ENCODE measurements at places on chromosomes 3 and 15. TPM values are rescaled to one million over a fixed set of nuclear protein-coding genes. Genes with fewer than 3 reads are reported as not detected.

- DNase-seq: no peak
Observed at GRCh38 chr3:157417247-157417646, 19.4 kb upstream of the PTX3 start.

DNA sequence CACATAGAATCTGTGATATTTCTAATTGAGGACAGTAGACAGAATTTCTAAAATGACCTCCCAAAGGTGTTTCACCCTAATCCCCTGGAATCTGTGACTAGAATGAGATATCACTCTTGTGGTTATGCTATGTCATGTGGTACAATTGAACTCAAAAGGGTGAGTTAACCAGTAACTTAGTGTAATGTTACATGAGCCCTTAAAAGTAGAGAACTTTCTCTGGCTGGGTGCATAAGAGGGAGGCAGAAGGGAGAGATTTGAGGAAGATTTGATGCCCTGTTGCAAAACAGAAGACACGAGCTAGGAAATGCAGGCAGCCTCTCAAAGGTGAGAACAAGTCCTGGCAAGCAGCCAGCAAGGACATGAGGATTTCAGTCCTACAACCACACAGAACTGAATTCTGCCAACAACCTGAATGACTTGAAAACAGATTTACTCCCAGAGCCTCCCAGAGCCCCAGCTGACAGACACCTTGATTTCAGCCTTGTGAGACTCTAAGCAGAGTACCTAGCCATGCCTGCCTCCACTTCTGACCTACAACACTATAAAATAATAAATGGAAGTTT, 160.3 kb downstream of the MTHFS start:
- no peak for DNase-seq

DNA sequence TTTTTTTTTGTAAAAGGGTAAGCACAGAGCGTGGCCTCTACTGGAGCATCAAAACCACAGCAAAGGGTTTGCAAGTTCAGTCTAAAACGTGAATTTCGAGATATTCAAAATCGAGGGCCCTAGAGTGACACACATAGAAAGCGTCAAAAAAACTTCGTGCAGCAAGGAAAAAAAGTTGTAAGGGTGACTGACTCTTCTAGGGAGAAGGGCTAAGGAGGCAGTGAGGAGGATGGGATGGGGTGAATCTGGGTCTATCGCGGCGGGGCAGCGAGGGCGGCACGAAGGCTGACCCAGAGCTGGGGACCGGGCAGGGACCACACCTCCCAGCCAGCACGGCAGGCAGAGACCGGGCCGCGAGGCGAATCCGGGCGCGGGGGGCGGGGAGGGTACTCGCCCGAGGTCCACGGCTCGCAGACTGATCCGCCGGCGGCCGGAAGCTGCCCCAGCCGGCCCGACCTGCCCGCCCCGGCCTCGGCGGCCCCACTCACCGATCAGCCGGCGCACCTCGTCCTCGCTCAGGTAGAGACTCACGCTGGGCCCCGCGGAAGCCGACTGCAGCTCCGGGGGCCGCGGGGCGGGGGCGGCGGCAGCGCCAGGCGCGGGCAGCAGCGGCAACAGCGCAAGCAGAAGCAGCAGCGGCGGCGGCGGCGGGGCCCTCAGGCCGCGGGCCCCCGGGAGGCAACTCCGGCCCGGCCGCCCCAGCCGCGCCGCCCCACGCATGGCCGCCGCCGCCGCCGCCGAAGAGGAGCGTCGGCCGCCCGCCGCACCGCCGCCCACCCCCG, 533 bp downstream of the RYK start:
- peak; percentile 76 for DNase-seq

DNA sequence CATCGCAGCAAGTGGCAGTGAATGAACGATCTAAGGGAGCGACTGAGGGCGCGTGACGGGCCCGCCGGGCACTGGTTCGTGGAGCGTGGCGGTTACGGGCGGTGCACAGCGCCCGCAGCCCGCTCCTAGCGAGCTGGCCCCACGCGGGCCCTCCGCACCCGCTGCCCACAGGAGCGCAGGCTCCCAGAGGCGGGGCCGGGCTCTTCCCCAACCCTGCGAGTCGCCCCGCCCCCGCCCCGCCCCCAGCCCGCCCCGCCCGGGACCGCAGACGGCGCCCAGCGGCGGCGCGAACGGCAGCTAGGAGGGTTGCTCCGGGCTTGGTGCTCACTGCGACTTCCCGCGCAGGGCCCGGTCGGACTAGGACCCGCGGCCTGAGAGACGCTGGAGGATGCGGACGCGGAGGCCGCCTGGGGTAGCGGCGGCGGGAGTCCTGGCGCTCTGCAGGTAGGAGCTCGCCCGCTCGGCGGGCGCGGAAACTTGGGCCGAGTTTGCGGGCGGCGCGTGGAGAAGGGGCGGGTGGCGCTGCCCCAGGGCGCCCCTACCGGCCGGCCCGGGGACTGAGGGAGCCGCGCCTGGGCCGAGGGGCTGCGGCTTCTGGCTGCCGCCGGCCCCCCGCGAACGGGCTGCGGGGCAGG, at the start of gene C15orf39:
C15orf39 (plus strand) TSS at position 267 of the 635 bp plus-strand sequence. CDS start 4,167 bp downstream, outside the sequence.
- peak; percentile 71 for DNase-seq

- DNase-seq: no peak
Observed at GRCh38 chr3:137641879-137642704, 122.0 kb upstream of the SOX14 start.

GRCh38 chr15:86021281-86022264, 58.1 kb upstream of the AGBL1 start:
- DNase-seq: no peak

- no peak for DNase-seq
Observed at GRCh38 chr3:177131927-177132636, 65.2 kb downstream of the TBL1XR1 start.

GRCh38 chr15:75649848-75650247, 2.1 kb downstream of the SNX33 start:
- no peak for DNase-seq

DNA sequence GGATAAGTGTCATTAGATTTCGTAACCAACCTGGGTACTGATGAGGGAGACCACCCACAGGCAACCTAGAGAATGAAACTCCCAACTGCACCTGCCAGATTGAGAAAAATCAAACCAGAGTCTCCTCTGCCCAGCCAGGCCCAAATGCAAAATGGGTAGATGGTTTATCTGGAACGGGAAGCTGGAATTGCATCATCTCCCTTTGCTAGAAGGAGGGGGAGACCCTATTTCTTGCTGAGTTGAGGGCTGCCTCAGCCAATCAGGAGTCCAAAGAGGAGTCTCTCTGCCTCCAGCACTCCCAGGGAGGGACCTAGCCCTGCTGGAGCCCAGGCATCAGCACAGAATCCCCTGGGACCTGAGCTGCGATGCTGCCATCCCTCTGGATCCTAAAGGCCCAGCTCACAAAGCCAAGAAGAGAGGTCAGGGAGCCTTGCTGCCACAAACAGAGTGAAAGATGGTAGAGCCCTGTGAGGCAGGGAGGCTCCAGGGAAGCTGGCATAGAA, 8.1 kb downstream of the RMDN3 start:
- DNase-seq: no peak

GRCh38 chr3:57939775-57940174, 68.4 kb upstream of the FLNB start:
- no peak for DNase-seq

- no peak for DNase-seq
Observed at GRCh38 chr3:13771496-13771895, 108.4 kb downstream of the WNT7A start.

GRCh38 chr3:183534249-183534648, 21.3 kb downstream of the KLHL6 start:
- no peak for DNase-seq

DNA sequence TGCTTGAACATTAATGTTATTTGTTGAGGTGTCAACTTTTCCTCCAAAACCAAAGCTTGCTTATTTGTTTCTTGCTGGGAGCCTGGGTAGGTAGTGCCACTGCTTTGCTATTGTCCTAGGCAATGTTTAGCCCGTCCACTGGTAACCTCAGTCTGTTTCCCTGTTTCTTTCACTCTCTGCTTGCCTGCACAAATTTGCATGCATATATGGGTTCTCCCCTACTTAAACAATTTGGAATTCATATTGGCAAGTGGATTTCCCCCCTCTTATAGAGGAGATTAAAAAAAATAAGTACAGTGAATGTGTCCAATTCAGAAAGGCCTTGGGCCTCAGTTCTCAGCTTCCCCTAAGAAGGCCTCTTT, 45.0 kb upstream of the BOC start:
- no peak for DNase-seq

DNA sequence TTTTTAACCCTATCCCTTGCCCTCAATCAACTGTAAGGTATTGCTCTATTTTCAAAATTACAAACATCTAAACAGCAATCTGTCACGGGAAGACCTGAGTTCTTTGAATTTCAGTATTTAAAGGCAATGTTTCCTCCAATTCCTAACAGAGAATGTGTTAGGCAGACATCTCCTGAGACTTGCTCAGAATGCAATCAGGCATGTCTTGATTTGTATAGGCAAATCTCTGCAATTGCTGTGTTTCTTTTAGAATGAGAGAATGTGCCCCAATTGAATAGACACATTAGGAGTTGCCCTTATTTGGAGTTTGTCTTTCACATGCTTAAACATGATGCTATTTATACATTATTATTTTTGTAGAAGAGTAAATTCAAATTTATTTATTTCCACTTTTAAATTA, 205.6 kb downstream of the CADM2 start:
- DNase-seq: no peak

DNA sequence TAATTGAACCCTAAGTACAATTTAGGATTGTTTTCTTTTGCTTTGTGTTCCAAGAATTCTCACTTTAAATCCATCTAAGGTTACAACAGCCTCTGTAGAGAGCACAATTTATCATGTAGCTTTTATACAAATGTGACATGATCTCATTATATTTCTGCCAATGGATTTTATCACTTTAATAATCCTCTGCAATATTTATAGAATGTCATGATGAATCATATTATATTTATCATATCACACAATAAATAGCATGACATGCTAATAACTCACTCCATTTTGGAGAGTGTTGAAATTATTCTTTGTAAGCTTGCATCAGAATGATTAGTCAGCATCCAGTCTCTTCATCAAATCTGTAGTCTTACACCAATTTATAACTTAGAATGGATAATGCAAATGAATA, 280.6 kb upstream of the ZNF717 start:
- DNase-seq: no peak

GRCh38 chr3:71815340-71816067, 30.6 kb upstream of the PROK2 start:
- no peak for DNase-seq

DNA sequence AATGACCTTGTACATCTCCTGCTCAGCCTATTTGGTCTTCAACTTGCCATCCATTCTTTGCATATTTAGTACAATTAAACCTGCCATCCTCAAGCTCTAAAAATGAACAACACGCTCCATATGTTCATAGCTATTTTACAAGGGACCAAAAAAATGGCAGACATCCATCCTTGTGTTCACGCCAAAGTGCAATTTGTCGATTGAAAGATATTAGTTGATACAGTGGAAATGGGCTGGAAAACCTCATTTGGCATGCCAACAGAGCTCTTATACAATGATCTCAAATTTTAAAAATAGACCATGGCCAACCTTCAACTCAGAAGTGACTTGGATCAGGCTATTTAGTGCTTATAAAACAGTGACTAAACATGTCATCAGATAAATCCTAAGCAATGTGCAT, 413.6 kb upstream of the ARL6 start:
- DNase-seq: no peak

- DNase-seq: no peak
Observed at GRCh38 chr3:4061195-4061594, 242.0 kb upstream of the SETMAR start.

GRCh38 chr3:167166594-167167253, 213.4 kb downstream of the ZBBX start:
- no peak for DNase-seq

GRCh38 chr3:57577801-57578200, 19.3 kb downstream of the ARF4 start:
- no peak for DNase-seq

- DNase-seq: no peak
Observed at GRCh38 chr15:52857937-52858781, 68.0 kb upstream of the ONECUT1 start.

- DNase-seq: no peak
Observed at GRCh38 chr15:69013726-69014406, 629 bp upstream of the NOX5 start.

- DNase-seq: no peak
Observed at GRCh38 chr15:42152921-42153698, 3.3 kb downstream of the PLA2G4F start.

GRCh38 chr15:68730471-68730919, 90.2 kb downstream of the ANP32A start:
- DNase-seq: peak; percentile 35

DNA sequence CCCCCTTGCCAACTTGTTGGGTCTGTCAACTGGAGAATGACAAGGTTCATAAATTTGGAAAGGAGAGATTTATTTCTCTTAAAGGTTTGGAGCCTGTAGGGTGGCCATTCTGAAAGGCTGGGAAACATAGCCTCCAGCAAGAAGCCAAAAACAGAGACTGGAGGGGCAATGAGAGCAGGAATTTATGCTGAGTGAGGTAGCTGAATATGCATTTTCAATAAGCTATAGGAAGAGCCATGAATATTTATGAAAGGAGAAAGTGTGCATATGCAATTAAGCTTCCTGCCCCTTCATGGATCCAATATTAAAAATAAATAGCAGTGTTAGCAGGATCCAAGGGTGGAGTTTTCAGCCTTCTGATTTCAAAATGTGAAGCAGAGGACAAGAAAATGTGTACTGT, 306.1 kb upstream of the LRRC3B start:
- no peak for DNase-seq

DNA sequence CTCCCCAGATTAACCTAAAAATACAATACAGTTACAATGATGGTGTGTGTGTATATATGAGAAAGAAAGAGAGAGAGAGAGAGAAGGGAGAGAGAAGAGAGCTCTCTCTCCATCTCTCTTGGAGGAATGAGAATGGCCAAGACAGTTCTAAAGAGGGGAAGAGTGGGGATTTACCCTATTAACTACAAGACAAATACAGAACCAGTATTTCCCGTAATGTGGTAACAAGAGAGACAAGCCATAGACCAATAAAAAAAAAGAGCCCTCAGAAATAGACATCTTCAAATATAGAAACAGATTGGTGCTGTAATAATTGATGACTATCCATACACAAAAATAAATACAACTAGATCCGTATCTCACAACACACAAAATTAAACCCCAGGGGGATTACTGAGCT, 87.0 kb downstream of the NSMCE3 start:
- DNase-seq: no peak

GRCh38 chr15:100464256-100464655, 64.5 kb downstream of the CERS3 start:
- DNase-seq: no peak

Gene SCN10A
- not detected for total RNA-seq

Gene CYP1A2
- not detected for total RNA-seq

Gene COPG1
- total RNA-seq: 285 TPM

Gene NR2F2
- total RNA-seq: 25.7 TPM

Gene P2RY14
- 1.7 TPM for total RNA-seq

Gene GOLGA8S
- not detected for total RNA-seq

Gene GABRA5
- total RNA-seq: not detected

Gene ITIH3
- total RNA-seq: 0.82 TPM

Gene GOLGA6L22
- not detected for total RNA-seq

Gene RBP2
- 1.4 TPM for total RNA-seq

Gene MAGI1
- 41.4 TPM for total RNA-seq

Gene MAN2C1
- 115 TPM for total RNA-seq

Gene REC114
- total RNA-seq: not detected

Gene LCTL
- not detected for total RNA-seq

Gene ZNF860
- 0.53 TPM for total RNA-seq

Gene ITGA11
- total RNA-seq: 4.1 TPM

Gene PLSCR5
- not detected for total RNA-seq

Gene CNOT10
- total RNA-seq: 34.1 TPM
